ENCODE measurements at places on chromosomes 2 and 18.

DNA sequence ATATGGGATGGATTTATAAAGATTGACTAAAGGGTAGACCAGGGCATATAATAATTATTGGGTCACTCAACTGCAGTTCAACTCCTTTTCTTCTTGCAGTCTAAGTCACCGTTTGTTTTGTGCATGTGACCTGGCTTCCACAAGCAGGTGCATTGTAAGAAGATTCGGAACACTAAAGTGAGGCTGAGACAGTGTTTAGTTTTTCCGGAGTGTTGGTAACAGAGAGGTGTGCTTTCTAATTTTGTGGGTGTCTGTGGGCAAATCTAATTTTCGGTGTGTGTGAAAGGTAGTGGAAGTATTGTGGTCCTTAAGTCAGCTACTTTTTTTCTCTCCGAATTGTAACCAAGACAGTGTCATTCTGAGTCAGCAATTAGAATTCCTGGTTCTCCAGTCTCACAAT is 184.5 kb downstream of the CDH19 start:
- DNase-seq: no peak

DNA sequence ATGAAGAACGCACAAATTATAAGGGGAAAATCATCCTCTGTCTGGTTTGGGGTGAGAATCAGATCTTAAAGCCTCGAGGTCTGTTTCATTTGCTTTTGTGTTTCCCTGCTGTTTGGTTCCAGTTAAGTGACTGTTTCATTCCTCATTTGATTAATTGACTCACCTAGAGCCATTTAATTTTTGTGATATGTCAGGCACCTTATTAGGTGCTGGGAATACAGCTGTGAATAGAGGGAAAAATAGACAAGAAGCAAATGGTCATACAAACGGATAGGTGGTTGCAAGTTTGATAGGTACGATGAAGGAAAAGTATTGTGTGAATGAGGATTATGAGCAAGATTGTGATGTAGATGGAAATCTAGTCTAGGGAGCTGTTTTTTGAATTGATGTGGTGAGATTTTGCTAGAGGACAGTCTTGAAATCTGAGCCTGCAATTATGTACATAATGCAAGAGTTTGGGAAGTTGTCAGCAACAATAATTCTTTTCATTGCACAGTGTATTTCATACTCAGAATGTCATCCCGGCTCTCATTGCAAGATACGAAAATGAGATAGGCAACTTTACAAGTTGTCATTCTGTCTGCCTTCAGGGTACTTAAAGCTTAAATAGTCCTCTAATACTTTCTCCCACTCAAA is 2.2 kb downstream of the ACSL3 start:
- DNase-seq: no peak

- no peak for DNase-seq
Observed at GRCh38 chr2:224009605-224010315, 29.3 kb downstream of the SERPINE2 start.

DNA sequence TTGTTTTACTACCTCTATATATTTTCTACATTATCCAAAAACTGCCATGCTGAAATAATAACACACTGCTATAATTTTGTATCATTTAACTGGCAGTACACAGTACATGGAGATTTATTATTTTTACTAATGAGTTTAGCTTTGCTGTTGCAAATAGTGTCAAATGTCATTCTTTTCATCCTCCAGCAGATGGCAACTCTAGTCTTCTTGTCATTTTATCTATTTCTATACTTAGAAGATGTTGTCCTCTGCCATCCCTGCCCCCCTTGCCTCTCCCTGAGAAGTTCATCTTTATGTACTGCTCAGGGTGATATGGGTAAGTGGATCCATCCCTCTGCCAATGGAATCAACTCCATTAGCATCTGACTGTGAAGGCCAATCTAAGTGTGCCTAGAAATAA is 21.7 kb upstream of the LRRTM1 start:
- DNase-seq: no peak

GRCh38 chr2:228344531-228344930 is 163.0 kb upstream of the SPHKAP start:
- DNase-seq: no peak

GRCh38 chr2:201383136-201383535 is 26.0 kb upstream of the FLACC1 start:
- no peak for DNase-seq

DNA sequence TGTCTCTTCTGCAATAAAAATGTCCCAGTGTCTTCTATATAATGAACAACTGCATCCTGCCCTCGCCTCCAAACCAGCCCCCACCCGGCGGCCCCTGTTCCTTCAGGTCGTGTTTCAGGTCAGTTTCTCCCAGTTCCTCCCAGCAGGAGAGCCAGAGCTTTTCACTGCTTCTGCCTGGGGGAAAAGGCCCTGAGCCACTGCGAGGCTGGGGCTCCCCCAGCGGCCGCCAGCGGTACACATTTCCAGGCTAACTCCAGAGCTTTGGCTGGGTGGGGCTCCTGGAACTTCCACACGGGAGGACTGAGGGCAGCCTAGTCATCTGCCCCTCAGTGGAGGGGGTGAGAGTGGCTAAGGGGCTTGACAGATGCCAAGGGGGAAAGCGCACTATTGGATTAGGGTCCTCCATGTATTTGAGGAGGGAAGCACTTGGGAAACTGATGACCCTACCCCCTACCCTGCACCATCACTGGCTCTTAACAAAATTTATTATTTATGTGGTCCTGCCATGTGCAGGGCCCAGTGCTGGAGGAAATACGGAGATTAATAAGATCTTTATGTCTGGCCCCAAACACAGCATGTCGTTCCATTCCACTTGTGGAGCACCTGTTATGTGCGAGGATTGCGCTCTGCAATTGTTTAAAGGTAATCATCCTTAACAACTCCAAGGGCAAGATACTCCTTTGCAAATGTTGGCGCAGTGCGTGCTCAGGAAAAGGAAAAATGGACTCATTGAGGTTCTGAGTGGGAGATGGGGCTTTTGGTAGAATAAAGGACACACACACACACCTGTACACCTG is 17.3 kb upstream of the CYS1 start:
- no peak for DNase-seq

DNA sequence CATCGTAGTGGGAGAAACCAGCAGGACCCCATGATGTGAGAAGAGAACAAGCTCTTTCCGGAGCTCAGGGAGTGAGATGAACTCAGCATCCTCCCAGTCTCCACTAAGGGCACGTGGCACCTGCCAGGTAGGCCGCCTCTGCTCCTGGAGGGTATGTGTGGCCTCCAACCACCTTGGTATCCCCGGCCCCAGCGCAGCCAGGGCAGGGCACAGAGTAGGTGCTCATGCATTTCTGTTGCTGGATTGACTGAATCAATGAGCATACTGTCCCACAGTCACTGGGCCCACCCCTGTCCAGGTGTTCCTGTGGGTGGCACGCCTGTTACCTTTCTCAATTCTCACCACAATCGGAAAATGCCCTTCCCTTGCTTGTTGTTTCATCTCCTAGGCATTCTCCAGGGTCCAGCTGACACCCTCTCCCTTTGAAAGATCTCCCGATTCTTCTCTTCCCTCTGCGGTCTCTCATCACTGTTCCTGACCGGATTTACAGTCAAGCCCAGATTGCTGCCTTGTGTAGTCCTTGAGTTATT is 138.5 kb upstream of the SMAD2 start:
- DNase-seq: no peak

- DNase-seq: no peak
Observed at GRCh38 chr2:178829299-178829960, 22.2 kb upstream of the TTN start.

DNA sequence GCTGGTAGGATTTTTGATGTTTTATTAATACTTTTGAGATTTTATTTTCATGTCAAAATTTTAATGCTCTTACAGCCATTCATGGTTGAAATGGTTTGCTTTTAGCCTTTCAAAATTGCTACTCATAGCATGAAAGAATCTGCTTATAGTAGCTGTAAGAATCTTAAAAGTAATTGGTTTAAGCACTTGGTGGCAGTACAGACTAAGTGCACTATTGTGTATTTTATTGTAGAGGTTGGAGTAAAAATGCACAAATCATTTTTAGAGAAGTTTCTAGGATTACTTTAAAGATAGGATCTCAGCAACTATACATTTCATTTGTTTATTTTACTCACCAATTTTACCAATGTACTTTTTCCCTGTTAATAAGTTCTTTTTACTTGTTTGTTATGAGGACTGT is 205.8 kb downstream of the SPAG16 start:
- DNase-seq: no peak

GRCh38 chr18:44325903-44326635 is 354.6 kb upstream of the SETBP1 start:
- no peak for DNase-seq

GRCh38 chr2:112661656-112662305 is 16.0 kb downstream of the SLC20A1 start:
- DNase-seq: no peak

GRCh38 chr2:128279009-128279408 is 39.7 kb downstream of the HS6ST1 start:
- no peak for DNase-seq

GRCh38 chr18:2948038-2948437 is 64.9 kb downstream of the LPIN2 start:
- no peak for DNase-seq

Measured in stimulated activated CD8-positive, alpha-beta memory T cell treated with anti-CD3 and anti-CD28 coated beads, Interleukin-2, amount 100 ng/mL, for 1 hour (primary cell).